Ascending aorta (tissue), 2 donors: ENCODE measurements at places on chromosomes 2 and 18.

- DNase-seq, result no peak
Measured at GRCh38 chr18:9364242-9364641, 29.7 kb downstream of the TWSG1 start.

DNA sequence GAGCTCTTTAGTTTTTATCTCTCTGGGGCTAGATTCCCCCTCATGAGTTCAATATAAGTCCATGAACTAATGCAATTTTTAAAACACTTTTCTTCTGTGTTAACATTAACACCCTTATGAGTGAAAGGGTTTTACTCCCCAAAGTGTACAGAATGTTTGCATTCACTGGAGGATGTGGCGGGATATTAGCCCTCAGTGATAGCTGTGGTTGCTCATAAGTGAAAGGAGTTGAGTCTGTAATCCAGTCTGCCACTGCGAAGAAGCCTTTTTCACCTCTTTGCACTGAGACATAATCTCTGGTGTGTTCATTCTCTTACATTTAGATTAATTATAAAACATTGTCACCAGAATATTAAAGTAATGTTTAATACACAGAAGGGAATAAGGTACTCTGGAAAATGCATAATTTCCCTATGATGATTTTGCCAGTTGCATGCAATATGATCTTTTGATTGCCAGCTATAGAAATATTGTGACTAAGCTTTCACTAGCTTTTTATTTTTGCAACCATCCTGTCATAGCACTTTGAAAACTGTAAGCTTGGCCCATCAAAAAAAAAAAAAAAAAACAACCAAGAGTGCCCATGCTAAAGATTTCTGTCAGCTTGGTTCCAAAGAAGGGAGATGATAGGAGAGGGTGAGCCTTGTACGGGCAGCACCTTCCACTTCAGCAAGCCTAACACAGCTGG, 113.2 kb downstream of the BCL11A start:
- DNase-seq, result no peak

DNA sequence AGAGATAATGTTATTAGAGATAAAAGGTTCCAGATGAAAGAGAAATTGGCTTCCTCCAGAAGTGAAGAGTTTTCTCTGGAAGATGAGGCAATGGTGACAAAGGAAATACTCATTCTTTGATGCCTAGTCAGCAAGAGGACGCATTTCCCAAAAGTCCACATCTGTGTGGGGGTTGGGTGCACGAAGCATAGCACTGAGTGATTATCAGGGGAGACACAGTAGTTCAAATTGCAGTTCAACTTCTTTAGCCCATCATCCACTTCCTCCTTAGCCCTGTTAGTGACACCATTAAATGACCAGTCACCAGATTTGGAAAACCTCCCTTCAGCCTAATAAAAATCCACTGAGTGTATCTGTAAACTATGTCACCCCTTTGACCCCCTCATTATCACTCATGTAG, 80.9 kb upstream of the PHLPP1 start:
- no peak for DNase-seq

DNA sequence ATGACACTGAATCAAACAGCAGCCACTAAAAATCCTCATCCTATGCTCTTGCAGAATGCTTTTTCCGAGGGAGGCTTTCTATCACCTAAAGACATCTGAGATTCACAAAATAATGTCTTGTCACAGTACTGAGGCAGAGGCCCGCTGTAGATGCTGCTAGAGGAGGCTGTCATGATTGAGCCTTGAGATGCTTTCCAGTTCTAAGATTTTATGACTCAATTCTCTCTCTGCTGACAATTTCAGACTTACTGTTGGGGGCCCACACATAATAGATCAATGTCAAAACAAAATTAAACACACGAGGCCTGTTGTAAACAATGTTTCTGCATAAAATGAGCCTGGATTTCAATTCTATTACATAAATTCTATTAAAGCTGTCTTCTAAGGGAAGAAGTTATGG, 132.7 kb upstream of the ARL4C start:
- no peak for DNase-seq

GRCh38 chr2:168312036-168312822, 64.8 kb upstream of the STK39 start:
- DNase-seq, result no peak

DNA sequence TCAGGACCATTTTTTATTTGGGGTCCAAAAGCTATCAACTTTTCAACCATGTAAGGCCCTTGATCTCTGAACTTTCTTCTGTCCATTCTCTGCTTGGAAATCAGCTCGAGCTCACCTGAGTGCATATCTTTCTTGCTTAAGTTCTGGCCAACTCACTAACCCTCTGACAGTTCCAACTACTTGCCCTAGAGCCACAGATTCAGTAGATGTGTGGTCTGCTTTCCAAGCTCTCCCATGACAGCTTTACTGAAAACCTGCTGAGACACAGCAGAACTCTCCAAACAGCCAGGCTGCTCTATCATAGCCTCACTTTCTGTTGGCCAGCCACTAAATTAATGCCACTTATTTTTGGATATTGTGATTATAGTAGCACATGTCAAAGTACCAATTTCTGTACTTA, 21.2 kb upstream of the IKZF2 start:
- no peak for DNase-seq

GRCh38 chr18:2715990-2716389, 60.5 kb downstream of the SMCHD1 start:
- DNase-seq, result no peak
